ENCODE measurements at places on chromosomes 12 and 14.

- no peak for DNase-seq
Measured at GRCh38 chr14:25588751-25589150, 538.8 kb upstream of the STXBP6 start.

DNA sequence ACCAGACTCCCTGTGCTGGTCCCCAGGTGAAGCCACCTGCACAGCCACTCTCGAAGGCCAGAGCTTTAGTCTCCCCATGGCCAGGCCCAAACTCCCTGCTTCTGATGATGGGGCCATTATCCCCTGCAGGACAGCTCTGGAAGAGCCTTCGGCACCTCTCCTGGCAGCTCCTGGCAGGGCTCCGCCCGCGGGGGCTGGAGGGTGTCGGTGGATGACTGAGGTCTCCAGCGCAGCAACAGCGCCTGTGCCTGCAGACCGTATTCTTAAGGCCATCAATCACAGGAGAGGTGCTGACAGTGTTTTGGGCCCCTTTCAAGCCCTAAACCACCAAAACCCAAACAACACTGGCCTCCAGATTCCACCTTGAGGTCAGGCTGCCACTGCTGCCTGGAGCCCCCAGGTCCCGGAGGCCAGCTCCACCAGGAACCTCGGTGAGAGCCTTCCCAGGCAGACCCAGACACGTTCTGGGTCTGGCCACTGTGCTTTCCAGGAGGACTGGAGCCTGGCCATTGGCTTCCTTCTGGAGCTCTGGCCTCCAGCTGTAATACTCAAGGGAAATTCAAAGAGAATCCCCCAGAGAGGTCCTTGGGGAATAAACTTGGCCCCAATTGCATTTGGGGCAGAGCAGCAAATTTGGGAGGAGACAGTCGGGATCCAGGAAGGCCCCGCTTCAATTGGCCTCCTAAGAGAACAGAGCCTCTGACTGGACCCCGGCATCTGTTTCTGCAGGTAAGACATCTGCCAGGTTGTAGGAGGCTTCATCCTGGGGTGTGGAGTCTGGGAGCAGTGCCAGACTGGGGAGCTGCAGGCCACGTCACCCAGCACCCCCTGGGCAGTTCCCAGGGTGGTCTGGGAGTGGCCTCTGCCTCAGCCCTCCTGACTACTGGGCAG lies 210.6 kb upstream of the RTL1 start:
- DNase-seq = no peak

DNA sequence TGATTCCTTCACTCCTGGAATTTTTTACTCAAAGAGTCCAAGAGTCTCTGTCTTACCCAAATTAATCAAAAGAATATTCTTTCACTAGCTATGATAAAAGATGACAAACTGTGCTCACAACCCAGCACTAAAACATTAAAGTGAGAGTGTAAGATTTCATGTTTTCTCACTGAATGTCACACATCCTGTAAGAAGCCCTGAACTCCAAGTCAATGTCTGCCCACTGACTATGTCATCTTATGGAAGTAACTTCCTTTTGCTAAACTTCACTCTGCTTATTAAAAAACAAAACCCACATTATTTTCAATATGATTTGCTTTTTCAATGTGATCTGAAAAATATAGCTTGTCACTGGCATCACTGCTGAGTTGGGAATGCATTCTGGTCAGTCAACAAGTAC lies 15.6 kb downstream of the SPRING1 start:
- DNase-seq = no peak

DNA sequence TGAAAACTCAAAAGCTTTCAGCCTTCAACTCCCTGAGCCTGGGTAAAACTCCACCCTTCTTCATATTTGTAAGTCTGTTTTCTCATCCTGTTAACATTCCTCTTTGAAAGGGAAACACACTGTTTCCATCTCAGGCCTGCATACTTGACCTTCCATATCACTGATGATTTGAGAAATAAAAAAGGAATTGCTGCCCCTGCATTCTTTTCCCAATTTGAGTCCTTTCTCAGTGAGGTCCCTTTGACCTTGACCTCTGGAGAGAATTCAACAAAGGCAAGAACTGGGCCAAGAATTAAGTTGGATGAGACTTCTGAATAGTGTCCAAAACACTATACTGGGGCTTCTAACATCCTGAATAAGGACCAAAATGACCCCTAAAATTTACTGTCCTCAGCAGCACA lies 108.0 kb downstream of the AEBP2 start:
- DNase-seq = peak; percentile 37

DNA sequence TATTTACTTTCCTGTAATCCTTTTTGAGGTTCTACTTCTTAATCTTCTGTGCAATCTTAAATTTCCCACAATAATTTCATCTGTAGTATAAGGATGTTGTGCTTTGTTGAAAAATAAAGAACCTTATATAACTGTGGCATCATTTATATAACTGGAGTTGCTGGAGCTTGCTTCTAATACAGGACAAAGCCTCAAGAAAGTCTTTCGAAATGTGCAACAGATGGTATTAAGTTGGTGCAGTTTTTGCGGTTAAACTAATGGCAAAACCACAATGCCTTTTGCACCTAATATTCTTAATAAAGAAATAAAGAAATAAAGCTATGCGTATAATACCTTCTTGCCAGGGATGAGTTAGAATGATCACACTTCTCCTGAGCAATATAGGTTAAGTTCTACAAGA lies 180.0 kb downstream of the KITLG start:
- no peak for DNase-seq

DNA sequence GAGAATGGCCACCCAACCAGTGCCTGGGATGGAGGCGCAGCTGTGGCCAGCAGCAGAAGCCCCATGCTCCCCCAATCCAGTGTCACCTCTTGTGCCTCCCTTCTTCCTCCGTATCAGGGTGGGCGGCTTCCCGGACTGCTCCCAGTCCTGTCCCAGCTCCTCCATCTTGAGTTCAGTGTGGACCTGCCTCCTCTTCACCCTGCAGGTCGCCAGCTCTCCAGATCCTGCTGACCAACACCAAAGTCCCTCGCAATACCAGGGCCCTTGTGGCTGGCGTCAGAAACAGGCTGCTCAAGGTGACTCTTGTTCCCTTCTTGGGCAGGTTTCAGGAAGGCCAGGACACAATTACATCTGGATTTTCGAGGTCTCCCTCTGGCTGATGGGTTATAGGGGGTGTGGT lies 17.0 kb downstream of the MVK start:
- no peak for DNase-seq

DNA sequence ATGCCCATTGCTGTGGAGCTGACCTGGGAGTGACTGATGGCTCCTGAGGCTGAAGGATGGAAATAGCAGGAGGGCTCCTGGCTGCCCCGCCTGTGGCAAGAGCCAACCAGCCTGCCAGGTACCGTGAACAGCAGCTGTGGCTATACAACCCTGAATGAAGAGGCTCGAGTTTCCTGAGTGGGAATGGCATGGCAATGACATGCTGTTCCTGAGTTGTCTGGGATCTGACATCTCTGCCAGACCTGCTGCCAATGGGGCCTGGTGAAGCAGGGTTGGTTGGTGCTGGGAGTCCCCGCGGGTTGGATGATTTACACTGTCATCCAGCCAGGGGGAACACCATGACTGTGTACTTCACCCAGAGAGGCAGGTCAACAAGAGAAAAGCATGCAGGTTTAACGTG lies 31.8 kb upstream of the LRRC10 start:
- DNase-seq = no peak

DNA sequence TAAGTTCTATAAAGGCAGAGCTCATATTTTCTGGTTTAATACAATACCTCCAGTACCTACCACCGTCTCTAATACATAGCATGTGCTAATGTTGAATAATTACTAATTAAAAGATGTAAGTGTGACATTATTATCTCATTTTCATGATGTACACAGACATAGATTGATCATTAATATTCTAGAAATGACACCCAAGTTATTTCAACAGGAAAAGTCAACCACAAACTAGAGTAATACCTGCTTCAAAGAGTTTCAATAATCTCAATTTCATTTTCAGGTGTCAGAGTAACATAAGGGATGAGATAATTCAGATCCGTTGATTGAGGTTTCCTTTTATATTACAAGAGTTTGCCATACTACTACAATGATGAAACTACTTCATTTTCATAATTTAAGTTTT lies 388.9 kb downstream of the SOX5 start:
- no peak for DNase-seq

DNA sequence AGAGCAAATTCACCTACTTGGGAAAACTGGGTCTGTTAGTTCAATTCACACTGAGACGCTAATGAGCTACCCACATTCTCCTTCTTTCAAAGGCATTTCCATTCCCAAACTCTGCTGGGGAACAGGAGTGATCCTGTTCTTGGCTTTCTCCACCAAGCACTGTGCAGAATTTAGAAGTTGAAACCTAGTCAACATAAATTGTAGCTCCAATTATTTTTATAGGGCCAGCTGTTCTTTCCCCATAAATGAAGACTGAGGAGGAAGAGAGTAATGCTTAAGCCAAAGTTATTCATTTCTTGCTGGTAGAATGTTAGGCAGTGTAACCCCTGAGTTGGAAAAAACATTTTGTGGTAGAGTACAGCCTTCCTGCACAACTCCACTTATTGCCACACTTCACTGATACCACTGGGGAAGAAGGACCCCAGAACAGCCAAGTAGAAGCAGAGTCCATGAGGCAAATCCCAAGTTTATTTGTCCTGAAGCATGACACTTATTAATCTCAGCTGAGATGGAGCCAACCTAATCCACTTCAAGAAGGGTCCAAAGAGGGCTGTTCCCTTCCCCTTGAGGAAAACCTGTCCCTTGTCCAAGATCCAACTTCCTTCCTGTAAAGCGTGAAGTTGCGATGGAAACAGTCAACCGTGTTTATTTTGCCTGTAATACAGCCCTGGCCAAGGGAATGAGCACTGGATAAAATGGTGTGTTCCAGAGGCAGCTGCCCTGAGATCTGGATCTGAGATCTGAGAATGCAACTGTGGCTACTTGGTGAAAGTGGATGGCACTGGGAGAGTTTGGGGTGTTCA lies 151.8 kb downstream of the TBX5 start:
- no peak for DNase-seq

DNA sequence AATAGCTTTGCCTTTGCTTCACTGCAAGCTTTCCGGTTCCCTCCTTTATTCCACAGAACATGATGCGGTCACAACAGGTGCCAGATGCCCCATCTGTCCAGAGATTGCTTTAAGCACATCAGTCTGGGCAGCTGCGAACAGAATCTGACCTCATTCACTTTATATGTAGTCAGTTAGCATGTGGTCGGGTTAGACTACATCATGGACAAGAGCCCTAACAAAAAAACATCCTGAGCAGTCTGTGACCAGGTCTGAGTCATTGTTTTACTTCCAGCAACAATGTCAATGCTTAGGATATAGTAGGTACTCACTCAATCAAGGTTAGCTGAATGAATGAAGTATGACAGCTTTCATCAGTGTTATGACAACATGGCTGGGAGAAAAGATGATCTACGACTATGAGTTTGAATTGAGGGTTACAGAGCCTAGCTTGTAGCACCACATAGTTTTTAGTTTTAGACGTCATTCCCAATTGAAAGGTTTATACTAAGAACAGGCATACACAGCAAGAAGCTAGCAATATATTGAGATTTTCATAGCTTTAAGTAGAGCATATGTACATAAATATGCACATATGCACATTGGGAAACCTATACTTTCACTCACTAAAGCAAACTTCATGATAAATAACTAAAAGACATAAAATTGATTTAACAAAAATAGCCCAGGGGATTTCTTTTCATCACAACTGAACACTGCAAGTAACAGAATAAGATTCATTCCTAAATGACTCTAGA lies 64.2 kb upstream of the TMCC3 start:
- DNase-seq = no peak

DNA sequence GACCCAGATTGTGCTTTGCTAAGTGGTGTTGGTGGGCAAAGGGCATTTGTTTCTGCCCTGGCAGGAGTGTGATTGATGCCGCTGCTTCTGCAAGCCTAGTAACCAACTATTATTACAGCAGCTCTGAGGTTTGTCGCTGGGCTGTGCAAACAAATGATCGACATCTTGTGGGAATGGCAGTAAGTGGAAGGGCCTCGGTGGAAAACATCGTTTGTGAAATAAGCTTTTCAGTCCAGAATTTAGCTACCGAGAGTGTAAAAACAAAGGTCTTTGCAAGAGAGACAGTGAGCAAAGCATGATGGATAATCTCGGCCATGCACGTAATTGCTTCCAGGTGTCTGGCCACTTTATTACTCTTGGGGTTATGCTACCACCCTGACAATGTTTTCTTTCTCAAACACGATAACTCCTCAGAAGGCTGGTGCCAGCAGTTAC lies 397.7 kb upstream of the PRICKLE1 start:
- no peak for DNase-seq

- no peak for DNase-seq
Measured at GRCh38 chr12:128914908-128915563, 61.8 kb downstream of the GLT1D1 start.

- DNase-seq = no peak
Measured at GRCh38 chr12:22765421-22766130, 140.6 kb downstream of the ETNK1 start.

- no peak for DNase-seq
Measured at GRCh38 chr12:131895640-131896079, 1.2 kb downstream of the ULK1 start.

GRCh38 chr14:89720741-89721729 lies 233.5 kb downstream of the EFCAB11 start:
- no peak for DNase-seq

DNA sequence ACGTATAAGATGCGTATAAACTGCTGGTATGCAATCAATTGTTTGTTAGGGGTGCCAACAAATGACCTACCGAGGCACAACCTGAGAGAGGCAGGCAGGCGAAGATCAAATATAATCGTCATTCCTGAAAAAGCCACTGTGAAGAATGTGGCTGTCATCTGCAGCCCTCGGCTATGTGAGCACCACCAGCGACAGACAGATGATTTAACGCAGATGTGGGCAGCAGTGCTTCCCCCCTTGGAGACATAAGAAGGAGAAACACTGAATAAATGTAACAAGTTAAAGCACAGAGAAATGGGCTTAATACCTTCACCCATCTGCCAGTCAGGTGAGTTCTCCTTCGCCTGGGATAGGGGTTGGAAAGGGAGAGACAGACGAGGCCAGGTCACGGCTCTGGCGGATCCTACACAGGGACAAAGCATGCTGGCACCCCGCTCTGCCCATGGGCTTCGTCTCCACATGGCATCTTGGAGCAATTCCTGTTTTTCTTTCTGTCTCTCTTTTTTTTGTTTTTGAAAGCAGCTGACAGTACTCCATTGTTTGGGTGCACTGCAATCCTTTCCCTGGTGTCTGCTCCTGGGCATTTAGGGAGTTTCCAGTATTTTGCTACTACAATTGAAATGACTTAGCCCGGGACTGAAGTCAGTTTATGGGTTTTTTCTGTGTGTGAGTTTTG lies 28.1 kb downstream of the TNFAIP2 start:
- no peak for DNase-seq
